ENCODE measurements at places on chromosomes 2 and 18.

DNA sequence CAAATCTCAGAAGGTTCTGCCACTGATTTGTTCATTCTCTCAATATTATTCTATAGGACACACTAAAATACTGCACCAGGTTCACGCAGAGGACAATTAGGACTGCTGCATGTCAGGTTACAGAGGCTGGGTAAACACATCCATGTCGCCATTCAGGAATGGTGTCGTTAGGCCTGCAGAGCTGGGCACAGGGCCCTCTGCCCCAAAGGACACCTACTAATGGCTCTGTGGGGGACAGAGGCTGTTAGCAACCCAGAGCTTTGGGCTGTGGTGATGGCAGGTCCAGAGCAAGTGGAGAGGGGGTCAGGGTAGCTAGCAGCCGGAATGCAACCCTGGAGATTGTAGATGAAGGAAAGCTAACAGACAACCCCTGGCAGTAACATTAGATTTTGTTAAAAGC, 115.9 kb downstream of the TTC32 start:
- no peak for DNase-seq

DNA sequence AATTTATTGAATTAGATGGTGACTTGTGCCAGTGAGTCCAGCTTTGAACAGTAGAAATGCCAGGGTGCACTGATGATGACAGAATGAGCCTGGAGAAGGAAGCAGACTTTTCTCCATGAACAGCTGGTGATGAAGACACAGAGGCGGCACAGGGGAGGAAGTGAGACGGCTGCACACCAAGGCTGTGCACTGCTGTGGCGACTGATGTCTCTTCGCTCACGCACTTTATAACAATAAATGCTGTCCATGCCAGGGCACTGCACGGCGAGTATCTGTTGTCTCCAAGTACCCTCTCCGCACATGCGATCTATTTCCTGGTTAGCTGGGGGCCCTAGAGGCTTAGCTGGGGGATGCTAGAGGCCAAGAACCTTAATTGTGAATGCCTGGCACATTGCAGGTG, 175.2 kb downstream of the TMEM200C start:
- no peak for DNase-seq

GRCh38 chr2:1978706-1979105, 234.4 kb upstream of the PXDN start:
- DNase-seq = no peak

DNA sequence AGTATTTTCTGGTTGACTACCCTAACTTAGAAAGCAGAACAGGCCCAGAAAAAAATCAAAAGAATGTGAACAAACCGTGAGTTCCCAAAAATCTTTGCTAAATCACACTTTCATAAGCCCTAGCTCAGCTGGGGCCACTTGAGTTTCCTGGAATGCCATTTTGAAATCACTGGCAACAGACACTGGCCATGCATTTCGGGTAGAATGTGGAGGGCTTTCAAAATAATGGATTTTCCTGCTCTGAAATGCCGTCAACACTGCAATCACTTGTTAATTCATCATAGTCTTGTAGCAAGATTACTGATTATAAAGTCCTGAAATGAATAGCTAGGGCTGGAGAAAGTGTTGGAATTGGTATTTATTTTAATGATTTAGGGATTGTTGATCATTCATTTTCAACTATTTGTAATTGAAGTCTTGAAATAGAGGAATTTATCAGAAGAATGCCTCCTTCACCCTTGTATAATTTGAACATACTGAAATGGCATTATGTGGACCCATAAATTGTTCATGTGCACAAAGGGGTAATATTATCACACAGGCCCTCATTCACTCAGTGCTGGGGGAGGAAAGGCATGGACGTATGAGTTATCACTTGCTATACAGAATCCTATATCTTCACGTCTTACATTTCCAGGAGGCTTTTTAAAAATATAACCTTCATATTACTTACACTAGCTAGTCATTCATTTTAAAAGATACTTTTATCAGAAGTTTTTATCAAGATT, 134.8 kb downstream of the DTNA start:
- DNase-seq = no peak

DNA sequence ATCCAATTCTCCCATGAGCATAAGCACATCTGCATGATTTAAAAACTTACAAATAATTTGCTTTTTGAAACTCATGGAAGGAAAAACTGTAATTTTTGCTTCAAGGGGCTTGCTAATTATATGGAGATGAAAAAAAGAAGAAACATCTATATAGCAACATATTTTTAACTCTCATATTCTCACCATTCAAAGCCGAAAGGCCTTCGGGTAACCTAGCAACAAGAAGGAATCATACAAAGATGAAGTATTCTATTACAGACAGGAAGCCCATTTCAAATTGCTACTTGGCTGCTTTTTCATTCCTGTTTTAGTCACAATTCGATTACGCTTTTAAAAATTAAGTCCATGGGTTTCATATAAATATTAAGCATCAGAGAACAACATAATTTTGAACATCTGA, 39.2 kb upstream of the RNU4ATAC start:
- no peak for DNase-seq

- DNase-seq = no peak
Measured at GRCh38 chr18:24993628-24994027, 358.3 kb downstream of the ZNF521 start.

Measured in thymus (tissue), 14 donors.